T-helper 2 cell (primary cell): ENCODE measurements at places on chromosomes 13 and 19.

DNA sequence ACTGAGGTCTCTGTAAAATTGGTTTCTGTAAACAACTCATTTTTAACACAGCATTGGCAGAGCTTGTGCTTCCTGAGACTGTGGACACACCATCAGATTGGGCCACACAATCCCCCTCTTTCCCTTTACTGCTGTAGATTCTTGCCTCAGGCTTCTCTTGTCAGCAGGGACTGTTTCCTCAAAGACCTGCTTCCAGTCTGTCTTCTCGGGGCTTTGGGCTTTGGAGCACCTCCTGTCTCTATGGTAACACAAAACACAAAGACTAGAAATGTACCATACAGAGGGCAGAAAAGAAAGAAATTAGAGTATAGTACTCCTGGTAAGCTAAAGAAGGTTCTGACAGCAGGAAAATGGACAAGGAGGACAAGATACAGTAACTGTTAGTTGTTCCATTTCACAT is 484.5 kb downstream of the DIAPH3 start:
- DNase-seq, result no peak

DNA sequence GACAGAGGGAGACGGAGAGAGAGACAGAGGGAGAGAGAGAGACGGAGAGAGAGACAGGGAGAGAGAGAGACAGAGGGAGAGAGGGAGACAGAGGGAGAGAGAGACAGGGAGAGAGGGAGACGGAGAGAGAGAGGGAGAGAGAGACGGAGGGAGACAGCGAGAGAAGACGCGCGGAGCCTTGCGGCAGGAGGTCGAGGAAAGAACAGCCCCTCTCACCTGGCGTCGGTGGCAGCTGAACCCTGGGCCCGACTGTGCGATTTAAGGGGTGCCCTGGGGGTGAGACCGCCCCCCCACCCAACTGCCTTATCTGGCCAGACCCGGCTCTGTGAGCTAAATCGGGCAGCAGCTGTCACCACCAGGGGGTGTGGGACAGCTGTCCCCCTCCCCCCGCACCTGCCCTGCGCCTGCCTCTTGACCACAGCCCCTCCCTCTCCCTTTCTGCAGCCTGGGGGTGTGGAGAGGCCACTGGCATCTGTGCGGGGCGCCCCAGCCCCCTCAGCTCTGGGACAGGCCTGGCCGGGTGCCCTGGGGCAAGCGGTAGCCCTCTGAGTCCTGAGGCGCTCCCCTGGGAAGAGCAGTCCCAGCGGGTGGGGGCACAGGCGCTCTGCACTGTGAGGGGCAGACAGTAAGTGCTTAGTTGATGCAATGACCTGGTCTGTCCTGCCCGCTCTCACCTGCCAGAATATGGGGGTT is 10.8 kb downstream of the JOSD2 start:
- DNase-seq, result no peak

DNA sequence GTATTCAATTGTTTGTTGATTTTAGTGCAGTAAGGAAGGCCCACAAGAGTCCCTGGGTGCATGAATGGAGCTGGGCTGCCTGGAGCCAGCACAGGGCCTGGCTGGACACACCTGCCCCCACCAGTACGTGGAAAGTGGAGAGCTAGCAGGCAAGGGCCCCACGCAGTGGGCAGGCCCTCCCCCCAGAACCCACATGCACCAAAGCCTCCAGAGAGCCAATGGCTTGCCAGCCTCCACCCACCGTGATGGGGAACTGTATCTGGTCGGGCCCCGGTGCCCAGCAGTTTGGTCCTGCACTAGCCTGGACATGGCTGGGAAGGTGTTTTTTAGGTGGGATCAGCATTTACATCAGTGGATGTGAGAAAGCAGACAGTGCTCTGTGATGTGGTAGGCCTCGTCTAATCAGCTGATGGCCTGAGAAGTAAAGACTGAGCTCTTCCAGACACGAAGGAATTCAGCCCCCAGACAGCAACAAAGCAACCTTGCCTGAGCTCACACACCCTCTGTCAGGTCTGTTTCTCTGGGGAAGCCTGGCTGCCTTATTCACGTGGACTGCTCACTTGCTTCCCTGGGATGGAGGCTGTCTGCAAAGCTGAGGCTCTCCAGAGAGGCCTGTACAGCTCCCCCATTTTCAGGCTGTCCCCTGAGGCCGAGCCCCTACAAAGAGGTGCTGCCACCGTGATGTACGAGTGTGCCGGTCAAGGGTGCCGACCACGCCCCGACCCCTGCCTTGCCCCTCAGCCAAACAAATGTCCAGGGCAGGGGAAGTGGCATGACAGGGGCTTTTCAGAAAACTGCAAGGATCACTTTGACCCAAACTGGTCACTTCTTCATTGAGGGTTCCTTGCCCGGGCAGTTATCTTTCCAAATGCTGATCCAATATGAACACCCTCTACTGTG is 27.5 kb downstream of the RAB20 start:
- DNase-seq, result no peak

GRCh38 chr19:42494321-42494720 is 34.0 kb downstream of the CEACAM1 start:
- no peak for DNase-seq
